ENCODE measurements at places on chromosomes 3 and 15. TPM values are rescaled to one million over a fixed set of nuclear protein-coding genes. Genes with fewer than 3 reads are reported as not detected.

SAMD7 gene
- total RNA-seq = not detected

B3GALNT1 gene
- total RNA-seq = 29.0 TPM

ZNF860 gene
- 2.2 TPM for total RNA-seq

PLSCR4 gene
- total RNA-seq = 1.7 TPM

EDEM1 gene
- total RNA-seq = 56.9 TPM

ADGRG7 gene
- total RNA-seq = not detected

MYD88 gene
- total RNA-seq = 36.5 TPM

Measured in kidney epithelial cell (primary cell).